Activated CD4-positive, alpha-beta T cell treated with anti-CD3 and anti-CD28 coated beads, Interleukin-2, amount 50 U/mL, for 16 hours (primary cell): ENCODE measurements at places on chromosomes 12 and 14.
A peak's percentile ranks its signal among the peaks of the same experiment; 100 is the strongest.

- DNase-seq = peak; percentile 51
Observed at GRCh38 chr12:69688471-69689427, 10.4 kb downstream of the BEST3 start.

DNA sequence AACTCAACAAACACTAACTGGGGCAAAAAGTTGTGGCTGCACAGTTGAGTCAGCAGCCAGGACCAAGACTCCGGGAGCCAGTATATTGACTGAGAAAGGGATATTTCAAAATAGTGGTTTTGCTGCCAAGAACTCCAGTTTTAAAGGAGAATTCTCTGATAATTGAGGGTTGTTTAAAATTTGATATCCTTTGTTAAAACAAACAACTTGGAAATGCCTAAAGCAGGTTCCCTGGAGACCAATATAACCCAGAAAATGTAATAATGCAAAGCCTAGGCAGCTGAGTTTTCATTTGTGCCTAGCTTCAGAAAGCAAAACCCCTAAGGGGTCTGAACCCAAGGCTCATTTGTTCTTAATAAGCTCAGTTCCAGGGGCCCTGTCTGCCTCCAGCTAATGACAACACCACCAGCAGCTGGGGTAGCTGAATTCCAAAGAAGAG is 311.7 kb upstream of the CCDC196 start:
- no peak for DNase-seq

- DNase-seq = no peak
Observed at GRCh38 chr14:22573804-22574203, 15.2 kb downstream of the DAD1 start.

DNA sequence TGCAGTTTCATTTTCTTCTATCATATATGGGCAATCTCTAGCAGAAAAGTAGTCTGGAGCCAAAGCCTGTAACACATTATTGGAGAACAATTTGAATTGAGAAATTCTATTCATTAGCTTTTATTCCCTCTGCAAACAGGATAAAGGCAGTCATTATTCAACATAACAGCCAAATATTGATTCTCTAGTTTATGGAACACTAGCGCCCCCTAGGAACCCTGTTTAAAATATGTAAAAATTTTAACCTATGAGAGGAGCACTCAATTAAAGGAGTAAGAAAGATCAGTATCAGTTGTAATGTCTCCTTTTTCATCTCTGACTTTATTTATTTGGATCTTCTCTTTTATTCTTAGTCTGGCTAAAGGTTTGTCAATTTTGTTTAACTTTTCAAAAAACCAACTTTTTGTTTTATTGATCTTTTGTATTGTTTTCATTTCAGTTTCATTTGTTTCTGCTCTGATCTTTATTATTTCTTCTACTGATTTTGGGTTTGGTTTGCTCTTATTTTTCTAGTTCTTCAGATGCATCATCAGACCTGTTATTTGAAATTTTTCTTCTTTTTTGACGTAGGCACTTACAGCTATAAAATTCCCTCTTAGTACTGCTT is 4.8 kb upstream of the LMNTD1 start:
- peak; percentile 21 for DNase-seq

- DNase-seq = no peak
Observed at GRCh38 chr12:57016348-57016747, at the start of gene TAC3. TAC3 (minus strand) TSS chr12:57016529; CDS start chr12:57015797, 732 bp downstream.

DNA sequence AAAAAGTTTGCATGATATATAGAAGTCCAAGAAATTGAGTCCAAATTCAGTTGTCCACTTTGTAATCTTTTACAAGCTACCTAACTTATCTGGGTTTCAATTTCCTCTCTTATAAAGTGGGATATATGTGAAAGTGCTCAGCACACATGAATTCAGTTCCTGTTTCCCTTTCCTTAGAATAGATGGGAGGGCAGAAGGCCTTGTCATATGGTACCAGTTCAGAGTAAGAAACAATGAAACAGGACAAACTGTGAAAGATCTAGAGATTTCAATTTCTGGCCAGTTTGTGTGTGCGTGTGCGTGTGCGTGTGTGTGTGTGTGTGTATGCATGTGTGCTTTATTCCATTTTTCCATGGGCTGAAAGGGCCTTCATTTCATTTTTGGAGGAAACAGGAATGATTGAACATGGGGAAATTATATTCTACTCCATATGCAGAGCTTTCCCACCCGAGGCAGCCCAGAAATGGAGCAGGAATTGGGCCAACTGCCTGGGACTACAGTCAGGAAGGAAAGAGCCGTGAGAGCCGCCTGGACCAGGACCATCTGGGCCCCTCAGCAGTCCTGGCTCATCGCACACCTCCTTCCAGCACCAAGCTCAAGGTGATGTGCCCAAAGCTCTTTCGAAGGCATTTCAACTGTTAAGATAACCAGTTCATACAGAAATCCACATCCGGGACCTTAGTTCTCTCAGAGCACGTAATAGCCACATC is 183.2 kb downstream of the EPS8 start:
- no peak for DNase-seq

- DNase-seq = no peak
Observed at GRCh38 chr12:105588106-105588505, 257.6 kb downstream of the C12orf75 start.
